Mesothelial cell of epicardium (in vitro differentiated cells): ENCODE measurements at places on chromosomes 3 and 15. TPM values are rescaled to one million over a fixed set of nuclear protein-coding genes. Genes with fewer than 3 reads are reported as not detected.
A peak's percentile ranks its signal among the peaks of the same experiment; 100 is the strongest.

DNA sequence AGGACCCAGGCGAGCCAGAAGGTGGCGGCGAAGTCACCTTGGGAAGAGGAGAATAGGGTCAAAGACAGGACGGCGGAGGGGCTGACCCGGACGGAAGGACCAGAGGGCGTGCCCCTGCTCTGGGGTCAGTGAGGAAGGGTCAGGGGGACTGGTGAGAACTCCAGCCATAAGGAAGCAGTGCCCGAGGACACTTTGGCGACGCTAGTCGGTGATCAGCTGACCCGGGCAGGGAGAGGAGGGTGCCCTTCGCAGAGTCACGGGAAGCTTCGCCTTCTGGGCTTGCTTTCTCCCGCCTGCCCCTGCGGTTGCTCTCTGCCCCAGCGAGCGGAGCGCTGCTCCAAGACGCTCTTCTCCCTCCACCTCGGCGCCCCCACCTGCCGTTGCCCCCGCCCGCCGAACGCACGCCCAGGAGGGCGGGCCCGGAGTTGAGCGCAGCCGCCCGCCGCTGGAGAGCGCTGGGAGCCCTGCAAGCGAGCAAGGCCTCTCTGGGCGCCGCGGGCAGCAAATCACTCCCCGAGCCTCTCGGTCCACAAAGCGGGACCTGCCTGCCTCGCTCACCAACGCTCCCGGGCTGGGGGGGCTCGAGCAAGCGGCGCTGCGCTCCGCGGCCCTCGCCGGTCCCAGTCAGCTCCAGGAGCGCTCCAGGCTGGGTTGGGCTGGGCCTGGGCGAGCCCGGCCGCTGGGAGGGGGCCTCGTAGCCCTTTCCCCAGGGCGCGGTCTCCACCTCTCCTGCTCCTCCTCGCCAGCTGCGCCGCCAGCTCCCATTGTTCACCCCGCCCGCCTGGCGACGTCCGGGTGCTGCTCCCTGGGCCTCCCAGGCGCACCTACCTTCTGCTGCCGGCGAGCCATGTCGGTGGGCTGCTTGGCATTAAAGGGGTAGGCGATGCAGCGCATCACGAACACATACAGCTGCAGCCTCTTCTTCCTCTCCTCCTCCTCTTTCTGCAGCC is 1.2 kb downstream of the CADPS start:
- peaks cover 93% of the 10 kb centered on the region for H3K27me3 ChIP-seq
- peak overlapping the region; percentile 78 for H3K4me3 ChIP-seq
- DNase-seq = peak; percentile 55
- H3K36me3 ChIP-seq = no peaks in the 10 kb centered on the region
- peaks cover 12% of the 10 kb centered on the region for H3K4me1 ChIP-seq

DNA sequence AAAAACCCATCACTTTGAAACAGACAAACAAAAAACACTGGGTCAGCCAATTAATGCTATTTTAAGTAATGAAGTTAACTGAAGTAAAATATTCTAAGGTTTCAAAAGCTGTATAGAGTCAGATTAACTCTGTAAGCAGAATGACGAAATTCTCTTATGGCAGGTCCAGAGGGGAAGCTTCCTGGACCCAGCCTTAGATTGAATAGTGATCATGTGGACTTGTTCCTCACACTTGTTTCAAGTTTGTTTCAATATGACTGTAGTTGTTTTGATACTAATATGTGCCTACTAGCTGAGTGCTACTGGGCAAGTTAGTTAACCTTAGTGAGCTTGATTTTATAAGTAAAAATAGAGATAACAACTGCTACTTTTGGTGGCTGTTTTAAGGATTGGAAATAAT is 32.6 kb downstream of the PLS1 start:
- DNase-seq = no peak
- no peaks in the 10 kb centered on the region for H3K27me3 ChIP-seq
- H3K27ac ChIP-seq = no peak overlapping the region
- H3K4me1 ChIP-seq = no peaks in the 10 kb centered on the region
- H3K4me3 ChIP-seq = no peak overlapping the region

GRCh38 chr3:163048881-163049280 is 1552.3 kb downstream of the OTOL1 start:
- H3K4me1 ChIP-seq = no peaks in the 10 kb centered on the region
- no peak overlapping the region for H3K27ac ChIP-seq
- H3K4me3 ChIP-seq = no peak overlapping the region
- H3K27me3 ChIP-seq = no peaks in the 10 kb centered on the region
- no peak for DNase-seq

GRCh38 chr3:44359146-44359751 is 20.7 kb downstream of the TCAIM start:
- peaks cover 7% of the 10 kb centered on the region for H3K4me1 ChIP-seq
- no peak for DNase-seq
- H3K27ac ChIP-seq = peak overlapping the region; percentile 18
- peaks cover 8% of the 10 kb centered on the region for H3K36me3 ChIP-seq

Gene TTC21A
- total RNA-seq = 10.2 to 12.7 TPM (median 12.3 TPM) in 3 replicates

Gene LRRK1
- 1.4 to 2.3 TPM (median 2.0 TPM) in 3 replicates for total RNA-seq
